ENCODE measurements at places on chromosomes 4 and X. TPM values are rescaled to one million over a fixed set of nuclear protein-coding genes. Genes with fewer than 3 reads are reported as not detected.

DNA sequence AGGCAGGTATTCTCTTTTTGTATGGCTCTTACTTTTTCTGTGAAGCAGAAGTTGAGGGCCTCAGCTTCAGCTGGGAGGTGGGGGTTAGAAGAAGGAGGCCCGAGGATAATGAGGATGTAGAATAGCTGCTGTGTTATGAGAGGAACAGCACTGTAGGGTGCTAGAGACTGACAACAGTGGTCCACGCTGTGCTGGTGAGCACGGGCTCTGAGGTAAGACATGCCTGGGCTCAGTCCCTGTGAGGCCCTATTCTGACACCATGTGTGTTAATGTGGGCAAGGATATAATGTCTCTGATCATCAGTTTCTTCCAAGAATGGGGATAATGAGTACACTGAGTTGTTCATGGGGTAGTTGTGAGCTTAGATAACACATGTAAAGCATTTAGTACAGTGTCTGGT lies 55.3 kb upstream of the SFRP2 start:
- DNase-seq = no peak
- H3K4me3 ChIP-seq = no peak overlapping the region
- no peaks in the 10 kb centered on the region for H3K36me3 ChIP-seq
- no peaks in the 10 kb centered on the region for H3K27me3 ChIP-seq
- no peaks in the 10 kb centered on the region for H3K4me1 ChIP-seq

DNA sequence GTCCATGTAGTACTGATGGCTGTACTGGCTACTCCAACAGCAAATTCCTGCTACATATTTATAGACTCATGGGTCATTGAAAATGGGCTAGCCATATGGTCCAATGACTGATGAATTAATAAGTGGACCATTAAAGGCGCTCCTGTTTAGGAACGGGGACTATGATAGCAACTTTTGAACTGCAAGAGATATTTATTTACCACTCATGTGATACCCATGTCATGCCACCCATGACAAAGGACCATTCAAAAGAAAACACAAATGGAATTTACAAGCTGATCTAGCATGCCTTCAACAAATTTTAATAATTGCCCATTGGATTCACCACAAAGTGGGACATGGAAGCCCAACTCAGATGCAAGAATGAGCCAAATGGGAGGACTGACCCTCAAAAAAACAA lies 240.0 kb upstream of the GALNTL6 start:
- H3K36me3 ChIP-seq = no peaks in the 10 kb centered on the region
- no peak overlapping the region for H3K4me3 ChIP-seq
- no peaks in the 10 kb centered on the region for H3K4me1 ChIP-seq
- no peak overlapping the region for H3K27ac ChIP-seq
- no peaks in the 10 kb centered on the region for H3K27me3 ChIP-seq

GRCh38 chrX:151359931-151360871 lies 36.8 kb upstream of the VMA21 start:
- no peaks in the 10 kb centered on the region for H3K36me3 ChIP-seq
- H3K4me1 ChIP-seq = no peaks in the 10 kb centered on the region
- no peaks in the 10 kb centered on the region for H3K27me3 ChIP-seq
- DNase-seq = peak; percentile 72
- H3K4me3 ChIP-seq = no peak overlapping the region
- no peak overlapping the region for H3K27ac ChIP-seq

GRCh38 chrX:54076903-54077302 lies 32.6 kb upstream of the PHF8 start:
- H3K4me1 ChIP-seq = no peaks in the 10 kb centered on the region
- H3K36me3 ChIP-seq = no peaks in the 10 kb centered on the region
- no peak overlapping the region for H3K4me3 ChIP-seq
- H3K27me3 ChIP-seq = no peaks in the 10 kb centered on the region

DNA sequence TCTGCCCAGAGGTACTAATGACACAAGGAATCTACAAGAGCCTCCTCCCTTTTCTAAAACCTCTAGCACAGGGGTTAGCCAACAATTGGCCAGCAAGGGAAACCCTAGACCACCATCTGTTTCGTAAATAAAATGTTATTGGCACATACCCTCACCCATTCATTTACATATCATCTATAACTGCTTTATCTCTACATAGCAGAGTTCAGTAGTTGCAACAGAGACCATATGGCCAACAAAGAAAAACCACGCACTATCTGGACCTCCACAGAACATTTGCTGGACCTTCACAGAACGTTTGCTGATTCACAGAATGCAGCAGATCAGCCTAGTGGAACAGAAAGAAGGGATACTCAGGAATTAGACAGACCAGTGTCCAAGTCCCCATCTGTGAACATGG lies 9.4 kb downstream of the SLC2A9 start:
- DNase-seq = no peak
- no peaks in the 10 kb centered on the region for H3K36me3 ChIP-seq
- H3K27ac ChIP-seq = no peak overlapping the region
- H3K4me1 ChIP-seq = peaks cover 12% of the 10 kb centered on the region
- no peaks in the 10 kb centered on the region for H3K27me3 ChIP-seq

GRCh38 chr4:42928582-42928981 lies 36.1 kb downstream of the GRXCR1 start:
- H3K36me3 ChIP-seq = no peaks in the 10 kb centered on the region
- H3K4me3 ChIP-seq = no peak overlapping the region
- no peaks in the 10 kb centered on the region for H3K27me3 ChIP-seq

GRCh38 chr4:4860600-4861389 lies 1.3 kb downstream of the MSX1 start:
- no peak for DNase-seq
- H3K4me1 ChIP-seq = peaks cover 56% of the 10 kb centered on the region
- H3K36me3 ChIP-seq = no peaks in the 10 kb centered on the region
- peak overlapping the region; percentile 56 for H3K4me3 ChIP-seq
- peak overlapping the region; percentile 81 for H3K27ac ChIP-seq
- peaks cover 100% of the 10 kb centered on the region for H3K27me3 ChIP-seq

DNA sequence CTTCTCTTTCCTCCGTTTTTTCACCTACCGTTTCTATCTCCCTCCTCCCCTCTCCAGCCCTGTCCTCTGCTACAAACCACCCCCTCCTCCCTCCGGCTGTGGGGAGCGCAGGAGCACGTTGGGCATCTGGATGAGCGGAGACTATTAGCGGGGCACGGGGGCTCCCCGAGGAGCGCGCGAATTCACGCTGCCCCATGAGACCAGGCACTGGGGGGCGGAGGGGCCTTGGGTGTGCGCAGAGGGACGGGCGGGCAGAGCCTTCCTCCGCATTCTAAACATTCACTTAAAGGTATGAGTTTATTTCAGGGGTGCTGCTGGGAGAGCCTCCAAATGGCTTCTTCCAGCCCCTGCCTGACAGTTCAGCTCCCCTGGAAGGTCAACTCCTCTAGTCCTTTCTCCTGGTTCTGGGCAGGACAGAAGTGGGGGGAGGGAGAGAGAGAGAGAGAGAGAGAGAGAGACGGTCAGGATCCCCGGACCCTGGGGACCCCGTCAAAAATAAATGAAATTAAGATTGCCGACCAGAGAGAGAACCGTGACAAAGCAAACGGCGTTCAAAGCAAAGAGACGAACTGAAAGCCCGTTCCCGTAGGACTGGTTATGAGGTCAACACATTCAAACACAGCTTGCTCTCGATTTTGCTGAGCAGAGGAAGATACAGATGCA lies 5.0 kb downstream of the SHOX start:
- DNase-seq = peak; percentile 32
- H3K36me3 ChIP-seq = no peaks in the 10 kb centered on the region
- no peaks in the 10 kb centered on the region for H3K4me1 ChIP-seq
- H3K4me3 ChIP-seq = no peak overlapping the region
- H3K27ac ChIP-seq = no peak overlapping the region

GRCh38 chrX:133364865-133365264 lies 50.4 kb downstream of the GPC4 start:
- no peak overlapping the region for H3K27ac ChIP-seq
- H3K27me3 ChIP-seq = no peaks in the 10 kb centered on the region
- H3K36me3 ChIP-seq = no peaks in the 10 kb centered on the region

- no peak overlapping the region for H3K4me3 ChIP-seq
- H3K27me3 ChIP-seq = no peaks in the 10 kb centered on the region
Measured at GRCh38 chr4:137626942-137627738, 94.8 kb upstream of the PCDH18 start.

The SULT1B1 gene
- polyA plus RNA-seq = 4.3 TPM

The EVC gene
- 0.20 TPM for polyA plus RNA-seq

The DYNLT3 gene
- 17.6 TPM for polyA plus RNA-seq

The GPR82 gene
- polyA plus RNA-seq = 0.26 TPM

The BMPR1B gene
- 0.19 TPM for polyA plus RNA-seq
